ENCODE measurements at places on chromosomes 5 and 9.

DNA sequence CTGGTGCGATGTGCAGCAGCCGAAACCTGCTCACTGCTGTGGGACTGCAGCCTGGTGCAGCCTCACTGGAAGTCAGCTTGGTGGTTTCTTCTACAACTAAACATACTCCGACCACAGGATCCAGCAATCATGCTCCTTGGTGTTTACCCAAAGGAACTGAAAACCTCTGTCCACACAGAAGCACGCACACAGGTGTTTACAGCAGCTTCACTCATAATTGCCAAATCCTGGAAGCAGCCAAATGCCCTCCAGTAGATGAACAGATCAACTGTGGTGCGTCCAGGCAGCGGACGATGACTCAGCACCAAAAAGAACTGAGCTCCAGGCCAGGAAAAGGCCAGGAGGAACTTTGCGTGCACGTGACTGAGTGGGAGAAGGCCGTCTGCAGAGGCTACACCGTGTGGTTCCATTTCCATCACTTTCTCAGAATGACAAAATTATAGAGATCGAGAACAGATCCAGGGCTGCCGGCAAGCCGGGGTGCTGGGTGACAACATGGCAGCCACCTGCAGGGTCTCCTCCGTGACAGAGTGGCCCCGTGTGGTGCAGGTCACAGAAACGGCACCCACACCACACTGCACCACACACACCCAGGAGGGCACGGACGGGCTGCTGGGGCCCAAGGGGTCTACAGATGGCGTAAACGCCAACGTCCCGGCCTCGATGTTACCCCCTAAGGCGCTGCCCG, 23.1 kb upstream of the NSMF start:
- peak; percentile 89 for DNase-seq

GRCh38 chr5:112787896-112788295, 50.2 kb downstream of the APC start:
- DNase-seq = no peak

GRCh38 chr5:133524666-133525065, 87.7 kb downstream of the FSTL4 start:
- no peak for DNase-seq

DNA sequence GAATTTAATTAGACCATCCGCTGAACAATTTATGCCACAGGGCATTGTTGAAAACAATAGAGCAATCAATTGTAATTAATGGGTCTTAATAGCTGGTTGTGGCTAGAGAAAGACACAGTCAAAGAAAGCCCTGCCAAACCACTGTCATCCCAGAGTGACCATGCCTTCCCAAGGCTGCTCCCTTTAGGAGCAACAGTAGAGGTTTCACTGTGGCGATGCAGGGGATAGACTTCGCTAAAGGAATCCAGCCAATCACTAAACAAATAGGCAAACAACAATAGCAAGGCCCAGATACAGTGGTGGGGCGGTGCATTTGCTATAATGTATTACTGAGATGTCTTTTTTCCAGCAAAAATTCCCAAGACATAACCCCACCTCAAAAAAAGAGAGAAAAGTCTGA, 87.8 kb upstream of the SLC27A6 start:
- no peak for DNase-seq

GRCh38 chr9:116142706-116143492, 10.7 kb upstream of the PAPPA start:
- DNase-seq = no peak

- no peak for DNase-seq
These were observed 316.3 kb upstream of the PANK3 start for GRCh38 chr5:168895295-168896071.

DNA sequence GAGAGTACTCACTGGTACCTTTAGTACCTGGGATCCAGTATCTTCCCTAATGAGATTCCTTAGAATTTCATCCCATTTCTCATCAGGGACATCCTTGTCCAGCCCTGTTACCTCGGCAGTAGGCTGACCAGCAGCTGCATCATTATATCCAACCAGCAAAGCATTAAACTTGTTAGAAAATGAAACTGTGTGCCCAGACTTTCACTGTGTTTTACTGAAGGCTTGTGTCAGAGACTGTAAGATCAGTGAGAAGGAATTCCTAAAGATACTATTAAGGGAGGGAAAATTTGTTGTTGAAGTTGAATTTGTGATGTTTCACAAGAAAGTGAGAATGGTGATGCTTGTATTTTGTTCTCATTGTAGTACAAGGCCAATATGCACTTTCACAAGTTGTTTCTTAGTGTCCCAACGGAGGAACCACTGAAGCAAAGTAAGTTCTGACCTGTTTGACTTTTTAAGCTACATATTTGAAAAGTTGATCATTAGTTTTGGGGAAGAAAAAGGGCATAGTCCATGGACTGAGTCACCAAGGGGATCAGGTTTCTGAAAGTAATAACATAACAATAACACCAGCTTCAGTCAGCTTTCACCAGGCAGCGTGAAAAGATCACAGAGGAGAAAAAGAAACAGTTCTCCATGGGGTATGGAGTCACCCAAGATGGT, 48.8 kb downstream of the GRAMD2B start:
- no peak for DNase-seq

DNA sequence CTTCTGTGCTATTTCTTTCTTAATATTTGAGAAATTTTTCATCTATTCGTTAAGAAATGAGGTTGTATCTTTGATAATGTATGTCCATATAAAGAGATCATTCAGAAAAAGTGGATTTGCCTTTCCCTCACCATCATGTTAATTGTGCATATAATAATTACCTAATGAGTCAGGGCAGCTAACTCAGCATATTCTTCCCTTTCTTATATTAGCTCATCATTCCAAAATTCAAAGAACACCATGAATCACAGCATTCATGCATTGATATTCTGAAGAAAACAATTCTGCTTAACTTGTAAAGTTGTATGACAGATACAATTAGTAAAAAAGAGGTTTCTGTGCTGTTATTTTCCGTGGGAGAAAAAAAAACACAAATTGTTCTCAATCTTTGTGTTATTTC, 630.6 kb downstream of the TLE1 start:
- no peak for DNase-seq

DNA sequence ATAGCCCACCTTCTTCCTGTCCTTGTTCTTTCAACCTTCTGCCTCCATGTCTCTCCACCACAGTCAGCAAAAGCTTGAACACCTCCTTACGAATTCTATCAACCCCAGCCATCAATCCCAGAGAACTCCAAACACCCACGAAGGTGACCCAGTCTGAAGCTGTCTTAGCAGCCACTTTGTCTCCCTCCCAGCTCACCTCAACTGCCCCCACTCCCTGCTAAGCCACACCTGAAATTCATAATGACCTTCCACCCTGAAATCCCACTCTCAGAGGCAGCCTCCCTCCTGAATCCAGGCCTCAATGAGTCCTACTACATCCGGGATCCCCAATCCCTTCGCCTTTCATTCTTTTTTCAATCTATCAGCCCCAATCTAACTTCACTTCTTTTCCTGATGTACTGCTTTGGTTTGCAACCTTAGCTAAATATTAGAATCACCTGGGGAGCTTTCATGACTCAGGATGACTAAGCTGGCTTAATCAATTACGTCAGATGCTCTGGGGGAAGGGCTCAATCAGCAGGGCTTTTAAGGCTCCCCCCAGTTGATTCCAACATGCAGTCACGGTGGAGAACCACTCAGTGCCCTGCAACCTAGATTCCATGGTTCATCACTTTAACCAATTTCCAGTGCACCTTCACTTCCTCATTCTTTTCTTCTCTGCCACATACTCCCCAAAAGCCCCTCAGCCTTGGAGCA, 32.2 kb downstream of the BHMT start:
- DNase-seq = no peak

- no peak for DNase-seq
These were observed 50.0 kb downstream of the CAMSAP1 start for GRCh38 chr9:135857371-135857786.

DNA sequence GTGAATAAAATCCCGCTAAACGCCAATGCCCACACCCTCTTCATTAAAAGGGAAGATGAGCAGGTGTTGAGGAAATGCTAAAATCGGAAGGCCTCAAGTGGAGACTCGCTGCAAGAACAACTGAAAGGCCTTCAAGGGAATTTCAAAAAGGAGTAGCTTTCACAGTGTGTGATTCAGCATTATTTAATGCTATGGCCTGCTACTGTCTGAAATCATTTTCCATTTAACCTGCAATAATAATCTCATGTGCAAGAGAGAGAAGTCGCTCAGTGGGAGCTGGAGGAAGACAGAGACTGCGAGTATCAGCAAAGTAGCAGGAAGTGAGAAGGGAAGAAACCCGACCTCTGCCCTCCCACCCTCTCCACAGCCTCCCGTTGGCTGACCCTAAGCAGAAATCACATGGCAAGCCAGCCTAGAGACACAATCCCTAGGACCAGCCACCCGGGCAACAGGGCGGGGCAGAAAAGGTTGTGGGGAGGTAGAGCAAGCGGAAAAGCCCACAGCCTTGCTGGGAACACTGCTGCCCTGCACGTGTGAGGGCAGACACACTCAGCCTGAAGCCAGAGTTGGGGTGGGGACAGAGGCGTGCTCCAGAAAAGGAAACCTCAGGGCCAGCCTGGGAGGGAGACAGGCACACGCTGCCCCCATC, 39.9 kb upstream of the CTSL start:
- no peak for DNase-seq

GRCh38 chr5:40505031-40505430, 174.7 kb upstream of the PTGER4 start:
- DNase-seq = no peak

- DNase-seq = peak; percentile 94
These were observed 23.6 kb downstream of the PCDHGC5 start for GRCh38 chr5:141512390-141512910.

- DNase-seq = no peak
These were observed 279.7 kb downstream of the EBF1 start for GRCh38 chr5:158819840-158820620.

DNA sequence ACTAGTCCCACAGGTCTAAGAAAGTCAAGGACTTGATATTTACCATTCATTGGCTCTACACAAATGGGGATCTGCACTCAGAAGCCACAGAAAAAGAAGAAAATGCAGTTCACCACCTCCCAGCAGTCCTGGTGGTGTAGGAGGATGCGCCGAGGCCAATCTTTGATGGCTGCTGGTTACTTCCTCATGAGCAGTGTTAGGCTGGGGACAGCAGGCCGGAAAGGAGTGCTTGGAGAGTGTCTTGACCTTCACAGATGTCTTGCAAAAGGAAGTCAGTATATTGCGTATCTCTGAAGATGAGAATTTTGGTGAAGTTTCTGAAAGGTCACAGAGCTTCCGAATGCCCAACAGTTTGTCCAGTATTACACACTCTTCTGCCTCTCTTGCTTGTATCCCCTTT, 597.0 kb downstream of the EBF1 start:
- DNase-seq = no peak

GRCh38 chr5:33576726-33577590, 136.2 kb downstream of the TARS1 start:
- DNase-seq = no peak

DNA sequence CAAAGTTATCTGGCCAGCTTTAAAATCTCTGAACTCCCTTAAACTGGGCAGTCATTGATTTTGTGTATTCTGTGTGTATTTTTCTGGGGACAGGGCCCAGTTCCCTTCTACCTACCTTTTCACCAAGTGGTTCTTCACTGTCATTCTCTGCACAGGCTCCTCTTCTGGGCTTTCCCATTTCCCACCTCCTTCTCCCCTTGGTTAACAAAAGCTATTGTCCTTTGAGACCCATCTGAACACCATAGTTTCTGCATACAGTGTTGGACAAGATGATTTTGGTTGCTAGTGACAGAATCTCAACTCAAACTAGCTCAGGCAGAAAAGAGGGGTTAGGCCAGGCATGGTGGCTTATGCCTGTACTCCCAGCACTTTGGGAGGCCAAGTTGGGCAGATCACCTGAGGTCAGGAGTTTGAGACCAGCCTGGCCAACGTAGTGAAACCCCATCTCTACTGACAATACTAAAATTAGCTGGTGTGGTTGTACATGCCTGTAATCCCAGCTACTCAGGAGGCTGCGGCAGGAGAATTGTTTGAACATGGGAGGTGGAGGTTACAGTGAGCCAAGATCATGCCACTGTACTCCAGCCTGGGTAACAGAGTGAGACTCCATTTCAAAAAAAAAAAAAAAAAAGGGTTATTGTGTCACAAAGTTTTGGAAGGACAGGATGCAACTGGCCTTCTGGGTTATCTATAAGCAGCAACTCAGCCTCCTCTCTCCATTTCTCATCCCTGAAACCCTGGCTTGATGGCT, 31.0 kb upstream of the ANKRD34B start:
- no peak for DNase-seq

DNA sequence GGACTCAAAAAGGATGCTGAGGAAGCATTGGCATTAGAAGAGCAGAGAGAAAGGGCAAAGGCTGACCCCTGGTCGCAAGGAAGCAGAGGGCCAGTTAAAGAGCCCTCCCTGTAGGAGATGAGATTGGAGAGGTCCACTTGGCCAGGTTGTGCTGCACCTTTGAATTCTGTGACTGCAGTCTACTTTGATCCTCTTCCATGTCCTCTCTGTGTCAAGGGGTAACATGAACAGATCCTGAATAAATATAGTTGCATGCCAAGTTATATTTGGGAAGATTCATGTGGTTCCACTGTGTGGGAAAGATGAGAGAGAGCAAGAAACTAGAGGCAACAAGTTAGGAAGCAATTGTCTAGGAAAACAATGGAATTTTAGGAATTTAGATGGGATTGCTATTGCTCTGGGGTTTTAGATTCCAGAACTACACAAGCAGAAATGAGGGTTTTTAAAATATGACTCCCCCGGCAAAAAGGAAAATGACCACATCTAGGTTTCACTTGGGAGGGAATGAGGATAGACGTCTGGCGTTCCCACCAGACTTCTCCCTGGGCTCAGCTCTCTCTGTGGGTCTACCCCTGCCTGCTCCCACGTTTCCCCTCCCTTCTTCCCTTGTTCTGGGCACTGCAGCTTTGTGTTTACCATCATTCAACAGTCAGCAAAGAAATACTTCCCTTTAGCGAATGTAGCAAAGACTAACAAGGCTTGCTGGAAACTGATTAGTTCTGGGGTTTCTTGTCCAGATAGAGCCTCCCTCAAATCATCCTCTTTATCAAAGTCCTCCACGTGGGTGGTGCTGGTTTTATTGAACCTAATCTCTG, 63.6 kb downstream of the SNX18 start:
- no peak for DNase-seq
